ENCODE measurements at places on chromosomes 6 and 20. TPM values are rescaled to one million over a fixed set of nuclear protein-coding genes. Genes with fewer than 3 reads are reported as not detected.

Gene KIF25
- not detected for total RNA-seq

DNA sequence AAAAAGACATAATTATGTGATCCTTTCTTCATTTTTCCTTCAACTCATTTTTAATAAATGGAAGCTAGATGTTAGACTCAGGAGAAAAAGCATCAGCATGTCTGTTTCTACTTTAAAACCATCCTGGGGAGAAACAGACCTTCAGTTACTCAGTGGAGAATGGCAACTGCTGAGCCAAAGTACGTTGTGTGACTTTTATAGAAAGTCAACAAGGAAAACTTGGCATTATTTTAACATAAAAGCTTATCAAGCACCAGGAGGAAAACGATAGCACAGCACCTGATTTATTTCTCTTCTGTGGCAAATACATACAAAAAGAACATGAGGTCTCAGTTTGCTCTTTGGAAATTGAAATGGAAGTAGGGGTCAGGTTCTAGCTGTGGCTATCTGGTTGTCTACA, 115.3 kb upstream of the RIPOR2 start:
- DNase-seq: no peak

GRCh38 chr6:138404666-138405337, 779 bp downstream of the HEBP2 start:
- DNase-seq: no peak

DNA sequence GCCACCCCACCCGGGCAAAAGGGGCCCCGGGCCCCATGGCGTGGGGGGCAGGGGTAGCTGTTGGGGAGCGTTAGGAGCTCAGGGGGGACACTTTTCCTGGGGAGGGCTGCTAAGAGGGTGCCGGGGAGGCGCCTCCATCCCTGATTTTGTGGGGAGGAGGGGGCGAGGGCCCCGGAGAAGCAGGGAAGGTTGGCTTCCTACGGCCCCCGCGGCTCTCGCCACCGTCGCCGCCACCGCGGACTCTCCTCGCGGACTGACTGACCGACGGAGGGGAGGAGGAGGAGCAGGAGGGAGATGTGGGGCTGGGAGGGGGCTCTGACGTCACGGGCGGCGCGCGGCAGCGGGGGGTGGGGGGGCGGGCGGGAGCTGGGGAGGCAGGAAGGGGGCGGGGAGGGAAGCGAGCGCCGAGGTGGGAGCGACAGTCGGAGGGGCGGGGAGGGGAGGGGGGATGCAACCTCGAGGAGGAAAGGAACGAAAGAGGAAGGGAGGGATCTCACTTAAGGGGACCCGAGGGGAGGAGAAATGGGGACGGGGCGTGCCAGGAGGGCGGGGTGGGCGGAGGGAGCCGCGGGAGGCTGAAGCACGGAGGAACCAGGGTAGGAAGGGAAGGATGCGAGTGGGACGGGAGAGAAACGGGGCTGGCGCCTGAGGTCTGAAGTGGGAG, 5.1 kb downstream of the GABBR1 start:
- peak; percentile 75 for DNase-seq

DNA sequence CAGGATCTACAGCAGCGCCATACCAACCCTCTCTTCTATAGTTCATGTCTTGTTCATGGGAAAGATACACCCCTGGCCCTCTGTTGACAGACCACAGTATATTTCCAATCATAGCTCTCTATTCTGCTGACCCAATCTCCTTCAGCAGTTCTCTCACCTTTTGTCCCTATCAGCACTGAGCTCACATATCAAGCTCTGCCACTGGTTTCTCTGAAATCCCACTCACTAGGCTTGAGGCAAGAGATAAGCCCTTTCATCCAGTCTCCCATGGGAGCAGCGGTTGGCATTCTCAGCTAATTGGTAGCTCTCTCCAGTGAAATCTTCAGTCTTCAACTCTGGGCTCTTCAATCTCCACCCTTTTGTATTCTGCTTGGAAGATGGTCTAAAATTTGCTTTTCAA, 313.4 kb downstream of the GJA1 start:
- no peak for DNase-seq

All from ureter (tissue), 1 donor.